ENCODE measurements at places on chromosomes 1 and 21. TPM values are rescaled to one million over a fixed set of nuclear protein-coding genes. Genes with fewer than 3 reads are reported as not detected.
A peak's percentile ranks its signal among the peaks of the same experiment; 100 is the strongest.

DNA sequence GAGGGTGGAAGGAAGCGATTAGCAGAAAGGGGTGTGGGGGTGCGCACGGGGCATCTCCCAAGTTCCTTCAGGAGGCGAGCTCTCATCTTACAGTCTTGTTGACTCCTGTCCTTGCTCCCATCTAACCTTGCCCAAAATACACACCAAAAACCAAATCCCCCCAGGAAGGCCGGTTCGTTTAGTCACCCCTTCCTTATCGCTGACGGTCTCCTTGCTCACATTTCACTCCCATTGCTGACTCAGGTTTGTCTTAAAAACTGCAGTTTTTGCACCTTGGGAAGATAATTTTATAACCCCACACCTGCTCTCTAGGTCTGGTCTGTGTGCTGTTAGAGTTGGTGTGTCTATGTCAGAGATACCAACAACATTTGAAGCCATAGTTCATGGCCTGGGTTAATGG is 68.1 kb upstream of the F3 start:
- DNase-seq = no peak

GRCh38 chr21:45942755-45943629 is 38.6 kb upstream of the COL6A1 start:
- no peak for DNase-seq

GRCh38 chr1:46001081-46001785 is 131.2 kb downstream of the PIK3R3 start:
- peak; percentile 33 for DNase-seq

DNA sequence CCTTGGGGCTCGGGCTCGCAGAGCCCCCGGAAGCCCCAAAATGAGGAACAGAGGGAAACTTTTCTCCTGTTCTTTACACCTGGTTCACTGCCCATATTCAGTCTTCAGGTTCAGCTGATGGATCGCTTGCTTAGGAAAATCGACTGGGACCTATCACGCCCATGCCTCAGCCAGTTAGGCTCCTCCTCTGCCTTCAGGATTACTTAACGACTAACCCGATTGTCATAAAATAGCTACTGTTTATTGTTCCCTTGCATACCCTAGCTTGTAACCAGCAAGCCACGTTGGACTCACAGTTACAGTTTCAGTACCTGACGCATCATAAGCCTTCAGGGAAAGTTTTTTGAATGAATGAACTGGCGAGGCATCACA is 692 bp downstream of the TARDBP start:
- no peak for DNase-seq

DNA sequence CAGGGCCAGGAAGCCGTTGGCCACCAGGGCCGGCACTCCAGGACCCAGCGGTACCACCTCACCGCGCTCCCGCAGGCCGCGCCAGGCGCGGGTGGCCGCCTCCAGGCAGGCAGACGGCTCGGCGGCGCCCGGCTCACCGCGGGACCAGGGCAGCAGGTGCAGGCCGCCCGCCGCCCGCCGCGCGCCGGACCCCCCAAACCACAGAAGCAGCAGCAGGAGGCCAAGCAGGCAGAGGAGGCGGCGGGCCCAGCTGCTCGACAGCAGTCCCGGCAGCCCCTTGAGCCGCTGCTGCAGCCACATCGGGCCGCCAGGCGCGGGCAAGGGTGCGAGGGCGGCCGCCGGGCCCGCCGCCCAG is 312 bp downstream of the KIAA2013 start:
- peak; percentile 57 for DNase-seq

Gene AGMAT
- 5.8 TPM for total RNA-seq

Gene DPYD
- total RNA-seq = 0.73 TPM

DNA sequence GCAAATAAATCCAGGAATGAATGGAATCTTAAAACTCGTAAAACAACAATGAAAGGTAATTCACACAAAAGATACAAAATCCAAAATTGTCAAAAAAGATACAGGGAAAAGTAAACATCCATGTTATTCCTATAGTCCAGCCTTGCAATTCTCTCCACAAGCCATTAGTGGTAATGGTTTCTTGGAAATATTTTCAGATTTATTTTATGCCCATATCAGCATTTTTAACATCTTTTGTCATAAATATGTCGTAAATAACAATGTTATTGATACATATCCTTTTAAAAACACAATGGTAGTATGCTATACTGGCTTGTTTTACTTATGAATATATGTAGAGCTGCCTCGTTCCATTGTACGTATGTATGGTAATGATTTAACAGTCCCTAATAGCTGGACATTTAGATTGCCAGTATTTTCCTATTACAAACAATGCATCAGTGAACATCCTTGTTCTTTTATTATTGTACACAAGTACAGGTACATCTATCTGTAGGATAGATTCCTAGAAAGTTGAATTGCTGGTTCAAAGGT is 30.6 kb downstream of the DNTTIP2 start:
- no peak for DNase-seq

- peak; percentile 85 for DNase-seq
These were observed 13.6 kb upstream of the FAM110D start for GRCh38 chr1:26145041-26145959.

Measured in H1 (cell line).